ENCODE measurements at places on chromosomes 1 and 21.

DNA sequence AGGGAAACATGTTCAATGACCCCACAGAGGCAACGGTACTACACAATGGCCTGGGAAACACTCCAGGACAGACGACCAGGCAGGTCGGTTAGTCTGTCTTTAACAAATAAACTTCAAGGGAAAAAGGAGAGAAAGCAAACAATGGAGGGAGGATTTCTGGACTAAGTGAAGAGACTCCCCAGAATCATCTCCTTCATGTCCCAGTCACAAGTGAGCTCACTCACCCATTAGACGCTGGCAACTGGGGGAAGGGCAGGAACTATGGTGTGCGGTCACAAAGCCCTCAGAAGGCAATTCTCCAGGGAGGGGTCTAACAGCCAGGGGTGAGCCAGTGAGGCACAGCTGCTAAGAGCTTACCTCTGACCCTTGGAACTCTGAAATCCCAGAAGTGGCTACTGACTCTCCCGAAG is 55.7 kb upstream of the NADK start:
- DNase-seq = peak; percentile 26

GRCh38 chr1:83802023-83802422 is 196.9 kb downstream of the TTLL7 start:
- DNase-seq = no peak

DNA sequence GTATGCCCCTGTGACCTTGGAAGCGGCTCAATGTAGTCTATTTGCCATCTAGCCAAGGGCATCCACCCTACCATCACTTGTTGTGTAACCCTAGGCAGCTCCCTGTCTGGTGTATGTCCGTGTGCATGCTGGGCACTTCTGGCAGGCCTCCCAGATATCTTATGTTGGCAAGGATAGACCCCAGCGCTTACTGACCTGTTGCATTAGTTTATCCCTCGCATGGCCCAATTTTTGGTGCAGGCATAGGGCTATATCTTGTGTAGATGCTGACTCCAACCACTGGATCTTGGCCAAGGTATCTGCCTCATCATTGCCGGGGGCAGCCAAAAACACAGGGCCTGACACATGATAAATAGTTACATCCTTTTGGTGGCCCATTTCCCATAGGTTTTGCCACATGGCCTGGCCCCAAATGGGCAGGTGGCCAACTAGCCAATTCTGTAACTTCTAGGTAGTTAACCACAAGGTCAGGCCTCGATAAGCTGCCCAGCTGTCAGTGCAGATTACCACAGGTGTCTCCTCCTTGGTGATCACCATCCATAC is 14.0 kb upstream of the TBX19 start:
- DNase-seq = no peak

DNA sequence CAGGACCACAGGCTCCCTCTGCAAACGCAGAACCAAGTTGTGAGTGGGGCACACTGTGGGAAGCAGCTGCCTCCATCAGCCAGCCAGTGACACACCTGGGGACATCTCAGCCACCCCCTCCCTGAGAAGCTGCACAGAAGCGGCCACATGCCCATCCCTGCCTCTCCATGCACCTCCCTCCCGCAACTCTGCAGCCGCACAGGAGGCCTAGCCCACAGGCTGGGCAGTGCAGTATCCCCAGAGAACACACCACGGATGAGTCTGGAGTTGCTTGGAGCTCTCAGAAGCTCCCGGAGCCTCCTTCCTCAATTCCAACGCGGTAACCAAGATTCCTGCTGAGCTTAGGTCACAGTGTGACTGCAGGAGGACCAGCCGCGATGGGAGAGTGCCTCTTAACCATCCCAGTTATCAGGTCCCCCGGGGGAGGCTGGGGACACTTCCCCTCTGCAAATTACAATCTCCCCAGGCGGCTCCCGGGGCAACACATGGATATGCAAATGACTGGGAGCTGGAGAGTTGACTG is 1.2 kb upstream of the WNT3A start:
- DNase-seq = no peak

- peak; percentile 44 for DNase-seq
These were observed 785 bp downstream of the ZNF697 start for GRCh38 chr1:119647228-119647733.

DNA sequence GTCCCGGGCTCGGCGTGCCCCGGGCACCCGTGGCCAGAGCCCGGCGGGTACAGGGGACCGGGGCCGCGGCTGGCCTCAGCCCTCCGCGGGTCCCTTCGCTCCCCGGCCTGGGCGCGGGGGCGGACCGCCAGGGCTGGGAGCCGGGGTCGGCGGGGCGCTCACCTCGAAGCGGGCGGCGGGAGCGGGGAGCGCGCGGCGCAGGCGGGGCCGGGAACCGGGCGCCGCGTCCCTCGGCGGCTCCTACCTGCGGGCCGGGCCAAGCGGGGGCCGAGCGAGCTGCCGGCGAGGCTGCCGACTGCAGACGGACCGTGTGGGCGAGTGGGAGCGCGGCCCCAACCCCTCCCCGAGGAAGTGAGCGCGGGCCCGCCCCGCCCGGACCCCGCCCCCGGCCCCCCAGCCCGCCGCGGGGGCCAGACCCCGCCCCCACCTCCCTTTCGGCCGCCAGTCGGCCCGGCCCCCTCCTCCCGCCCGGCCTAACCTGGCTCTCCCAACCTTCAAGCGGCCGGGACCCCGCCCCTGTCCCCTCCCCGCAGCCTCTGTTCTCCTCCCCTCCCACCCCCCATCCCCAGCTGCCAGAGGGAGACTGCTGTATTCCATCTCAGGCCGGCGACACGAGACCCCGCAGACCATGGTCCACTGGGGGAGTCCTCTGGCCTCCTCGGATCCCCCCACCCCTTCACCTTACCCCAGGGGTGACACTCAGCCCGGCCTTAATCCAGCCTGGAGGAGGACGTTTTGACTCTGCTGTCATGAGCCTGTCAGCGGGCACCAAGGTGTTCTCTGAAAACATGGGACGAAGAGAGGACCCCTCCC is at the start of gene FHL3:
Gene FHL3 (minus strand): TSS at position 320 of the 813 bp plus-strand sequence. CDS start 6,102 bp downstream, outside the sequence.
- peak; percentile 95 for DNase-seq

GRCh38 chr1:240591078-240591477 is 20.9 kb downstream of the GREM2 start:
- DNase-seq = no peak

GRCh38 chr1:81050390-81050789 is 750.3 kb upstream of the ADGRL2 start:
- no peak for DNase-seq

DNA sequence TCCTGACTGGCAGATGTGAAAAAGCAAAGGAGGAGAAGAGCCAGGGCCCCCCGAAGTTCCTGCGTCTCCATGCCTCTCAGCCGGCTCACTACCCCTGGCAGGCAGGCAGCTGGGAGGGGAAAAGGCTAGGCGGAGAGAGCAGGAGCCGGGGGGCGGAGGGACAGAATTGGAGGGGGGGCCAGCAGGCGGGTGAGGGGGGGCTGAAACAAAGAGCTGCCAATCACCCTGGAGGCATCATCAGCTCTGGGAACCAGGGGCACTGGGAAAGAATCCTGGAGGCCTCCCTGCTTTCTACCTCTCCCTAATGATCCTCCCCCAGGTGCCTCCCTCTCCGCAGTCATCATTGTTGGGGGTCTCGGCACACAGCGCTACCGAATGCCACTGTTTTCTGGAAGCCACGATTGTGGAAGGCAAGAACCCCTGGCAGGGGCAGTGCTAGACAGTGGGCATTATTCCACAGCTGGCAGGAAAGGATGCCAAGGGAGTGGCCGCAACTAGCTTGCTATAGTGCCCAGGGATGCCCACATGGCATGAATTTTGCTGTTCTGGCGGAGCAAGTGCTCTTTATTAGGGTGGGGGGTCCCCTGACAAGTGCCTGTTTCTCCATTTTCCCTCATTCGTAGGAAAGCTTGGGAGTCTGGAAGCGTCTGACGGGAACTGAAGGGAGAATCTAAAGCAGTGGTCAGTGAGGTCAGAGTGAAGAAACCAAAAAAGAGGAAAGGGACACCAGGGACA is at the start of gene THBS3:
Gene THBS3 (minus strand): TSS at position 92 of the 735 bp plus-strand sequence. CDS start 21 bp downstream, at position 71.
- peak; percentile 92 for DNase-seq

- no peak for DNase-seq
These were observed 24.2 kb downstream of the TMEM51 start for GRCh38 chr1:15177710-15178166.

DNA sequence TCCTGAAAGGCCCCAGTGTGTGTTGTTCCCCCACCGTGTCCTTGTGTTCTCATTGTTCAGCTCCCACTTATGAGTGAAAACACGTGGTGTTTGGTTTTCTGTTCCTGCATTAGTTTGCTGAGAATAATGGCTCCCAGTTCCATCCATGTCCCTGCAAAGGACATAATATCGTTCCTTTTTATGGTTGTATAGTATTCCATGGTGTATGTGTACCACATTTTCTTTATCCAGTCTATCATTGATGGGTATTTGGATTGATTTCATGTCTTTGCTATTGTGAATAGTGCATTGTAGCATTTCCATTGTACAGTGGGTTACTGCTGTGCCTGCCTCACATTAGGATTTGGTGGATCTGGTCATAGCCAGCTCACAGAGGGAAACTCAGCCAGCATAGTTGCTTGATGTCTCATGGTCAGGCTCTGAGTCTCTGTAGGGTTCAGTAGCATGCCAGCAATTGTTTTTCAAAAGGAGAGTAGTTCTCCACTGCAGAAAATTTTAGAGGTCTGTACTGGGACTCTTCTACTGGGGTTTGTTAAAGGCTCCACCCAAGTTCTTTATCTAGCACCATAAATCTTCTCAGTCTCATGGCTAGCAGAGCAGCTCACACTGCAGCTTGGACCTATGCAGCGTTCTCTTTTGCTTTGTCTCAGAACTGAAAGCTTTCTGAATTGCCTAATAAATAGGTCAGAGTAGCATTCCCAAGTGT is 41.0 kb downstream of the RUNX3 start:
- DNase-seq = no peak

GRCh38 chr1:21886486-21887215 is 50.5 kb downstream of the HSPG2 start:
- DNase-seq = no peak

DNA sequence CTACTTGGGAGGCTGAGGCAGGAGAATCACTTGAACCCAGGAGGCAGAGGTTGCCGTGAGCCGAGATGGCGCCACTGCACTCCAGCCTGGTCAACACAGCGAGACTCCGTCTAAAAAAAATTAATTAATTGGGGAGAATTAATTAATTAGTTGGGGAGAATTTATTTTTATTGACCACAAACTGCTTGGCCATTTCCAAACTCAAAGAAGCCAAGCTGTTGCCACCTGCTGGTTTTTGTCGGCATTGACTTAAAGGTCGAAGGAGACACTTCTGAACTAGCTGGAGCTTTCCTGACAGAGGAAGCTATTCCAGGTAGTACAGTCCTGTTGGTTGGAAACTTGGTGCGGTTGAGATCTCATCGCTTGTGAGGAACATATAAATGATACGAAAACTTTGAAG is 13.1 kb downstream of the MAP1LC3C start:
- DNase-seq = peak; percentile 74

GRCh38 chr1:231397886-231398671 is 24.0 kb downstream of the EGLN1 start:
- DNase-seq = no peak

GRCh38 chr1:17239420-17239819 is 9.5 kb upstream of the PADI3 start:
- DNase-seq = peak; percentile 83

DNA sequence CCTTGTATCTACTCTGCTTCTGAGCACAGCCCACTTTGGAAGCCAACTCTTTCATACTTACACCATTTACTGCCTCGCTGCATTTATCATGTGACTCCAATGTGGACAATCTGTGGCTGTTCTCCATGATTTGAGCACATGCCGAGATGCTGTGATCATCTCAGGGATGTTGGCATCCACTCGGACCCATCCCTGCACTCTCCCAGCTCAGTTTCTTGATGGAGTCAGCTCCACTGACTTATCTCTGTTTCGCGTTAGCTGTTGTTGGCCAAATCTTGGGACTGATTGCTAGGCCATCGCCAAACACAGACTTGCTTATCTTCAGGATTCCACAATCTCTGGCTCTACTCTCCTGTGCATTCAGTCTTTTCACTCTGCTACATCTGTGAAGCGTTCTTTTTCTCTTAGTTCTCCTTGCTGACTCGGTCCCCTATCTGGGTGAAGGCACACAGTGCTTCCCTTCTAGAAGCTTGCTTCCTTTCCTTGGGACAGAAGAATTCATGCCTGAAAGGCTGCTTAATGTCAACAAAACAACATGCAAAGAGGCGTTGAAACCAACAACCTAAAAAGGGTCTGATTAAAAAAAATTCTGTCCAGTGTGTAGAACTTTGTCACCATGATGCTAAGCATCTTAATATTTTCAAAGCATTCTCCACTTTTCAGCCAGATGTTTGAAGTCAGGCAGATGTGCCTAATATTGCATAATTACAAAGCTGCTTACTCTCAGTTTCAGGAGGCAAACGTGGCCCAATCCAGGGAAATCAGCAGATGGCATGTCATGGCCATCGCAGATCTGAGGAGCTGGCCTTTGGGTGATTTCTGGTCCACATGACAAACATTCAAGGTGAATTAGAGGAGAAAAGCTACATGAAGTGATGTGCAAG is 120.7 kb downstream of the NGF start:
- DNase-seq = no peak

DNA sequence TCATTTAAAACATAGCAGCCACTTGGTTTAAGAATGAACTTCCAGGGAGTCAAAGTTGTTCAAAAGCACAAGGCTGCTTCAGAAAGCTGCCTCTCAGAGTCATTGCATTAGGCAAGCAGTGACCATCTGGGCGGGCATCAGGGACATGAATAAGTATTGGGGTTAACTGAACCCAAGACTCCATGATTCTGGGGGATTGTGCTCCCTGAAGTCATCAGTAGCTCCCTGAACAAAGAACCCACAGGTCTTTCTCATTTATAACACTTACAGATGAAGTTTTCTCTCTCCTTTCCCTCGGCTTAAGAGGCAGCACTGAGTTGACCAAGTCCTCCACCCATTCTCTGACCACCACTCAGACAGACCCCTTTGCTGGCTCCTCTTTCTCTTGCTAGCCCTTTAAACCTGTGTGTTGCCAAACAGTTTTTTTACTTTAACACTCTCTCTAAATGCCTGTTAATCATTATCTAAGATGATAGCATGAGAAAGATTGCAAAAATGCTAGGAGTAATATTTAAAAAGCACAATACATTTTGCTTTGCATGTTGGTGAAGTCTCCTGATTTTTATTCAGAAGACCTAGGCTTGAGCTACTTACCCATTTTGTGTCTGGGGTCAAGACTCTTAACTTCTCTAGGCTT is 77.0 kb upstream of the ARHGAP29 start:
- no peak for DNase-seq

GRCh38 chr1:47227341-47228232 is 4.4 kb downstream of the TAL1 start:
- peak; percentile 38 for DNase-seq

GRCh38 chr1:201778279-201779065 is 50.5 kb upstream of the IPO9 start:
- DNase-seq = no peak

DNA sequence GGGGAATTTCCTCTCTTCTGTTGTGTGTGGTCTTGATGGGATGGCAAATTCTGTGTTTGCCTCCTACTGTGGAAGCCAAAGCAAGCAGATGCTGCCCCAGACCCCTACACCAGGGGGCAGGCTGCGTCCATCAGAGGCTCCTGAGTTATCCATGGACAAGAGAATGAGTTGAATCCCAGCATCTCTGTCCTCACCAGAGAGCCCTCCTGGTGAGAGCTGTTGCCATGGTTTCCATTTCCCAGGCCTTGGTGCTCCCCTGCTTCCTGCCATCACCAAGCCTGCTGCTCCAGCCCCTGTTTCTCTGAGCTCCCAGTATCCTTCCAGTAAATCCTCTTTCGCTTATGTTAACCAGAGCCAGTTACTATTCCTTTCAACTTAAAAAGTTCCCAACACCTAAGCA is 20.4 kb upstream of the GNG12 start:
- DNase-seq = peak; percentile 86

Data from NCI-H82 (cell line).